ENCODE measurements at places on chromosomes 4 and X.

- DNase-seq, result no peak
Observed at GRCh38 chr4:90476019-90476418, 348.8 kb downstream of the CCSER1 start.

DNA sequence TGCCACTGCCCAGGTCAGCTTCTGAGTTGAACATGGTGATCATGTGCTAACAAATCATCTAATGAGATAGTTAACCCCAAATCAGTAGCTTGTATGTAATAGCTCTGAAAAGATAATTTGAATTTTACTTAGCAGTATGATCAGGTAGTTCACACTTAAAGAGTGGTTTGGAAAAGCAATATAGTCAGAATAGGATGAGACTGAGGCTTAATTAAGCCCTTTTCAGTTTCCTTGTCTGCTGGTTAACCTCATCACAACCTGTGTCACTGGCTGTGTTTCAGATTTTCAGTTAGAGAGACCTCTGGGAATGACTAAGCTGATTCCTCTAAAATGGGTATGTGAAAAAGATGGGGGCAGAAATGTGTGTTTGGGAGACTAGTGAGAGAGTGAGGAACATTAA, 38.1 kb downstream of the GPR174 start:
- no peak for DNase-seq

- no peak for DNase-seq
Observed at GRCh38 chr4:155762334-155762733, 3.5 kb downstream of the GUCY1B1 start.

DNA sequence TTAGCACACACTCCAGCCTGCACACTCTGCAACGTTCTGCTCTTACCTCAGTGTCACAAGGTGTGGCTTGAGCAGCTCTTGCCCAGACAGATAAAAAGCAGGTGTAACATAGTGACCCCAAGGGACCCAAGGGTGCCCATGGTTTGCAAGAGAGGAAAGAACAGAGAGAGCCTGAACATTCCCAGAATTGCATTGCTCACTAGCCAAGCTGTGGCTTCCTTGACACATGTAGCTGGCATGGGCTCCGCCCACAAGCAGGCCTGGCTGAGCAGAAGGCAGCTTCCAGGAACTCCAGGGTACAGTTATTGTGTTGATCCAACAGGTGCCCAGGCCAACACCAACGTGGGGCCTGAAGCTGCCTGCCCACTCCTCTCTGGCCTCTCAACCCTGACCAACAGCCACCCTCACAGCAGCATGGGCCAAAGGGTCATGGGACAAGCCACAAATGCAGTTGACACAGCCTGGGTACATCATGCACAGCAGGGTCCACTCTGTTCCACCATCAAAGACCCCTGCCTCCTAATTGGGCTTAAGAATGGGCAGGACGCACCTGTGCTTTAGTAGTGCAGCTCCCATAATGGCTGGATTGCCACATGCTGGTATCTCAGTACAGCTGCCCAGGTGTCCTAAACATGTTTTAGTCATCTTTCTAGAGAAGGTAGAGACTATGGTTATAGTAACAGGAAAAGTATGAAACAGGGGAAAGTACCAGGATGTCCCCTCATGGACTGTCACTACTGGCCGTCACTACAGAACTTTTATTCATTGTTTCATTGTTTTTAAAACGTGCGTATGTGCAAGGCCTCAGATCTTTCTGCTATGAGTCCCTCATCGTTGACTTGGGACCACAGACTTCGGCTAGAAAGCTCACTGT, 73.7 kb upstream of the ACSL1 start:
- no peak for DNase-seq

- DNase-seq, result no peak
Observed at GRCh38 chr4:39542611-39543012, 15.4 kb upstream of the UGDH start.

- no peak for DNase-seq
Observed at GRCh38 chr4:158459085-158459820, 62.4 kb upstream of the RXFP1 start.

DNA sequence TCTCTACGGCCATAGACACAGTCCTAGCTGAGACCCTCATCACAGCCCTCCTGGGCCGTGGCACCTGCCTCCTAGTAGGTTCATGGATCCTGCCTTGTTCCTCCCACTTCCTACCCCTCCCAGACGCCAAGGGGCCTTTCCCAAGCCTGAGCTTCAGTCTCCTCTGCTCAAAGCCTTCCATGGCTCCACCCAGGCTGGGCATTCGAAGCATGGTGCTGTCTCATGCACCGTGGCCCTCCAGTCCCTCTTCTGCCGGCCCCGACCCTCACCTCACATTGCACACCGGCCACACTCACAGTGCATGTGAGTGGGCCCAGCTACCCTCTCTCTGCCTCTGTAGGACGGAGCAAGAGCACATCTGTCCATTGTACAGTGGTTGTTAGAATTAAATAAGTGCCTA, 21.7 kb upstream of the KIAA0232 start:
- DNase-seq, result no peak

DNA sequence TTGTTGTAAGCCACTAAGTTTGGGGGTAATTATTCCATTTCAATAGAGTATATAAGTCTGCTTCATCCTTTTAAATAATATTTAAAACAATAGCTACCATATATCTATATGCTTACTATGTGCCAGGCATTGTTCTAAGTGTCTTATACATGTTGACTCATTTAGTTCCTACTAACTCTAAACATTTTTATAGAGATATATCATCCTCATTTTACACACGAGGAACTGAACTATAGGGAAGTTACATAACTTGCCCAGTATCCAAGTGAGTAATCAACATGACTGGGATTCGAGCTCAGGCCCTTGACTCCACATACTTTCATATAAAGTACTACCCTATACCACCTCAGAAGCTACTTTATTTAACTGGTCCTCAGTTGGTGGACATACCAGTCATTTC, 175.3 kb upstream of the RAI2 start:
- no peak for DNase-seq

GRCh38 chr4:72390409-72390808, 178.6 kb downstream of the ADAMTS3 start:
- DNase-seq, result no peak

GRCh38 chrX:133746593-133746992, 238.8 kb downstream of the GPC3 start:
- no peak for DNase-seq

DNA sequence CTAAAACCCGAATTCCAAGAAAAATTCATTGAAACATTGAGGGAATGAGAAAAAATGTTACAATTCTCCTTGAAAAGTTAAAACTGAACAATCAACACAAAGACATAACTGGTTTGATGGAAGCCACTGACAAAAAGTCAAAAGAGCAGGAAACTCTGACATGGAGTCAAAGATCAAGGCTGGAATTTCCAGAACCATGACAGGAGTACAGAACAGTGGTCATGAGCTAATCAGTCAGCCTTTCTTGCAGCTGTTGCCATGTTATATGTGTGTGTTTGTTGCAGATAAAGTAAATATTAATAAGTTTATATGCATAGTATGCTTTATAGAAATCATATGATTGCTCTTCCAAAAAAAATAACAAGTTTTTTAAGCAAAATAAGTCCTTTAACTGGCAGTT, 184.7 kb upstream of the HCCS start:
- DNase-seq, result no peak

DNA sequence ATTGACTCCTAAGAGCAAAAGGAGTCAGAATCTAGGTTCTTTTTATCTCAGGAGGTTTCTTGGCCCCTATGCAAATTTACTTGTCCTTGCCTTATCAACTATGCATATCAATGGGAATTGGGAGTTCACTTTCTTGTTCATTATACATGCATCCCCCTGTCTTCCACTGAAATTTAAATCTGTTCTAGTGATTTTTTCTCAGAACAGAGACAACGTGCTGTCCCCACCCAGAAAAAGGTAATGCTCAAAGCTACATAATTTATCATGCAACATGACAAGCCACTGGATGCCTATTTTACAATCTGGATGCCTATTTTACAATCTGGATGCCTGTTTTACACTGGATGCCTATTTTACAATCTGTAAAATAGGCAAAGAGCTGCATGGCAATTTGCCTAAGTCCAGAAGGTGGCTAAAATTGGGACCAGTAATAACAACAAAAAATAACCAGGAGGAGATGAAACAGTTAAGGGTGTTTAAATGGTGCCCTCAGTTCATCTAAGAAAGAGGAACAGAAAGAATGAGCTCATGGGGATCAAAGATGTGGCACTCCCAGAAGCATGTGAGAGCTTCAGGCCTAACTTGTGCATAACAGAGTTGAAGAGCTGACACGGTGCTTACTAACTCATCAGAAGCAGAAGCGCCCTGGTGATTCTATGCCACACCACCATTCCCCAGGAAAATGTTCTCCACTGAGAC, 537.8 kb upstream of the BOD1L1 start:
- no peak for DNase-seq

GRCh38 chr4:152524427-152524826, 11.5 kb downstream of the FBXW7 start:
- no peak for DNase-seq

DNA sequence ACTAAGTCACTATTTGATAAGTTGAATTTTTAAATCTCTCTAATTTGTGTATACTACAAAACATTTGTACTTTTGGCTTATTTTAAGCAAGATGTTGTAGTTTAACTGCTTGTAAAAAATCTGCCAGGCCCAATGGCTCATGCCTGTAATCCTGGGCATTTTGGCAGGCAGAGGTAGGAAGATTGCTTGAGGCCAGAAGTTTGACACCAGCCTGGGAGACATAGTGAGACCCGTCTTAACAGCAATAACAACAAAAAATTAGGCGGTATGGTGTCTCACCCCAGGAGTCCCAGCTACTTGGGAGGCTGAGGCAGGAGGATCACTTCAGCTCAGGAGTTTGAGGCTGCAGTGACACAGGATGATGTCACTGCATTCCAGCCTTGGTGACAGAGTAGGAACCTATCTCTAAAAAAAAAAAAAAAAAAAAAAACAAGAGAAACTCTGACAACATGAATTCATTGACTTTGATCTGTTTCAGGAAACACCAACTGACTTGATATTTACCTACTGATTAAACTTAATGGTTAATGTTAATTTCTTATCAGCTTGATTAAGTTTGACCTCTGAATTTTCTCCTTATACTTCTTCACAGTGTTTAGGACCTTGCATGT, 8.9 kb downstream of the FHIP1A start:
- DNase-seq, result no peak

DNA sequence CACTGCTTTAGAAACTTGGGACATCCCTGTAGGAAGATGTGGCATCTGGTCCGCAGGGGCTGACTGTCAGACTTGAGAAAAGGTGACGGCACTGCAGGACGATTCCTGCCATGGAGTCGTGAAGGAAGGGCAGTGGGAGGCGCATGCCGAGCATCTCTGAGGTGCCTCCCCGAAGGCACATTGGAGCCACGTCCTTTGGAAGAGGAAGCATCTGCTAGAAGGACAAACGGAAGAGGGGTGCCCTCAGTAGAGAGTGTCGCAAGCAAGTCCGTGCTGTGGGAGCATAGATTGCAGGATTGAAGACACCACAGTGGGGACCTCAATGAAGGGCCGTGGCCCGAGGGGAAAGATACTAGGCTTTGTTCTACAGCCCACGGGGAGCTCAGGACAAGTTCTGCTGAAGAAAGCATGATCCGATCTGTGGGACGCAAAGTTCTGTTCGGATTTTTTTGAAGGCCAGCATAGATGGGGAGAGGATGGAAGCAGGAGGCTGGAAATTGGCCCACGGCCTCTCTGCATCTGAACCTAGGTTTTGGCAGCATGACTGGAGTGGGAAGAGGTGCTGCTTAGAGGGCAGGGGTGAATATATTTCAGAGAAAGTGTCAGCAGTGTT, 24.2 kb upstream of the HELT start:
- DNase-seq, result no peak

- no peak for DNase-seq
Observed at GRCh38 chr4:113499696-113500095, 261.8 kb downstream of the CAMK2D start.

DNA sequence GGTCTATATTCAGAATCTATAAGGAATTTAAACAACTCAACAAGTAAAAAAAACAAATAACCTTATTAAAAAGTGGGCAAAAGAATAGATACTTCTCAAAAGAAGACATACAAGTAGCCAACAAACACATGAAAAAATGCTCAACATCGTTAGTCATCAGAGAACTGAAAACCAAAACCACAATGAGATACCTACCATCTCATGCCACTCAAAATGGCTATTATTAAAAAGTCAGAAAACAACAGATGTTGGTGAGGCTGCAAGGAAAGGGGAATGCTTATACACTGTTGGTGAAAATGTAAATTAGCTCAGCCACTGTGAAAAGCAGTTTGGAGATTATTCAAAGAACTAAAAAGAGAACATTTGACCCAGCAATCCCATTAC, 201.6 kb downstream of the QDPR start:
- DNase-seq, result no peak

GRCh38 chr4:78653655-78654054, 102.1 kb downstream of the ANXA3 start:
- no peak for DNase-seq

- no peak for DNase-seq
Observed at GRCh38 chr4:128819082-128819742, 9.7 kb downstream of the JADE1 start.

DNA sequence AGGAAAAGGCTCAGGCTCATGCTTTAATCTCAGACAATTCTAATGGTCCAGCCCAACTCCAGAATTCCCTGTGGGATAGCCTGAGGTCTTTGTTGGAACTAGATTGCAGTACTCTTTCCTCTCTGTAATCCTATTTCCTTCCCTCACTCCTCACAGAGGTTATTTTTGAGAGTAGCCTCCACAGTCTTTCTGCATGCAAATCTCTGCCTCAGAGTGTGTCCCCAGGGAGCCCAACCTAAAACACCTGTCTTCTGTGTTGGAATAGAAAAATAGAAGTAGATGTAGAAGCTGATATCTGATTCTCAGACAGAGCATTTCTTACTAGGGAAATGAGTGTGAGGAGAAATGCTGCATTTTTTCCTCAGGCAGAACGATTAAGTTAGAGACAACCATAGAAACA, 915.5 kb upstream of the EPHA5 start:
- DNase-seq, result no peak

- DNase-seq, result peak; percentile 64
Observed at GRCh38 chr4:80072228-80072743, 743 bp downstream of the ANTXR2 start.

DNA sequence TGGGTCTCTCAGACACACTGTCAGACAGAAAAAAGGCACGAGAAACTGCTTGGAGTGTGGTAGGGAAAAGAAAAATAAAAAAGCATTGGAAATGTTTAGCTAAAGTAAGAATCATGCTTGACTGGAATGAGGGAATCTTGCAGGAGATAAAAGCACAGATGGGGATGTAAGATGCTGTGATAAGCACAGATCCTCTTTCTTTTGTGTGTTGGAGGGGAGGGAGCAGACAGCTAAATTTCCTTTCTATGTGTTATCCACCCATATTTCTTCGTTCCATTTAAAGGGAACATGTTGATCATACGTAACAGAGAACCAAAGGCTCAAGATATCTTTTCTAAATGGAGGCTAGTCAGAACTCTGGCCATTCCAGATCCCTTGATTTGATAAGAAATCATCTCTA, 614.0 kb upstream of the LCORL start:
- no peak for DNase-seq
